ENCODE measurements at places on chromosomes 16 and 17. TPM values are rescaled to one million over a fixed set of nuclear protein-coding genes. Genes with fewer than 3 reads are reported as not detected.

The TSPAN10 gene
- total RNA-seq, result 0.35 TPM

DNA sequence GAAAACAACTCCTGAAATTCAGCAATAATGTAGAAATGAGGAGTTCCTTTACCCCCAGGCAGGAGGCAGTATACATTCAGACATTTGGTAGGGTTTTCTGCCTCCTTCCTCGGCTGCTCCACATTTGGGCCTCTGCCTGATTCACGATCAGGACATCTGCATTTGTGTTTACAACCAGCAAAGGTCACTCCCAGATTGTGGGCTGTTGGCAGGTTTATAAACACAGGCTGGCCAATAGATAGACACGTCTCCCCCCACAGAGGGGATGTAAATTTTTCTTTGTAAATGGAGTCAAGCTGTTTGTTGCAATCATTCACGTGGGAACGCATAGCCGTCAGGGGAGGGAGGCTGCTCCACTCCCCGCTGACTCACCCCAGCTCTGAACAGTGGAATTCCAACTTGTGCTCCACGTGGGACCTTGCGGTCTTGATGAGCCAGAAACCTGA, 252.1 kb upstream of the N4BP1 start:
- no peak for DNase-seq

- DNase-seq, result no peak
These were observed 82.7 kb downstream of the RPH3AL start for GRCh38 chr17:269616-270514.

DNA sequence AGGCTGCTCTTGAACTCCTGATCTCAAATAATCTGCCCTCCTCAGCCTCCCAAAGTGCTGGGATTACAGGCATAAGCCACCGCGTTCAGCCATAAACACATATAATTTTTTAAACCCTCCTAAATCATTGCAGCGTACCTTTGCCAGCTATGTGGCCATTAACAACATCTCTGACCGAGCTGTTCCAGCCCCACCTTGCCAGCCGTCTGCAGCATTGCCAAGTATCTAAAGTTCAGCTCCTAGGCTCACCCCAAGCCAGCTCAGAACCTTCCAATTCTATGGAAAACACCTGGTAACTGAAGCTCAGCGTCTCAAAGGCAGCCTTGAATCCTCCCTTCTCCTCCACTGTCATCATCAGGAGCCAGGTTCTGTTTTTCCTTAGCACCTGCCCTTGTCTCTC, 5.1 kb upstream of the MEIOB start:
- no peak for DNase-seq

DNA sequence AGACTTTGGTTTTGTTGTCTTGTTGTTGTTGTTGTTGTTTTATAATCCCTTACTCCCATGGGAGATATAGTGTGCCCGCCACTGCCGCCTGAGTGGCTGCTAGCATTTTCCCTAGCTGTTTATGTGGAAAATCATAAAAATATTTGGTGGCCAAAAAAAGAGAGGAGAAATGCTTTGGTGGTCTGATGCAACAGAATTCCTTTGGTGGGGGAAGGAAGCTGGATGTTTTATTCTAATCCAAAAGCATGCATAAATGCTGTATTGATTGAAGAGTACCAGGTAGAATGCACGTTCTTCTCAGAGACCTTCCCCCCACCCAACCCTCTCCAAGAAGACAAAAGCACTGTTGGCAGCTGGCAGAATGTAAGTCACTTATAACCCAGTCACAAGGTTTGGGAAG, 93.2 kb downstream of the C17orf67 start:
- DNase-seq, result no peak

GRCh38 chr17:56478836-56479447, 114.6 kb upstream of the NOG start:
- peak; percentile 37 for DNase-seq

DNA sequence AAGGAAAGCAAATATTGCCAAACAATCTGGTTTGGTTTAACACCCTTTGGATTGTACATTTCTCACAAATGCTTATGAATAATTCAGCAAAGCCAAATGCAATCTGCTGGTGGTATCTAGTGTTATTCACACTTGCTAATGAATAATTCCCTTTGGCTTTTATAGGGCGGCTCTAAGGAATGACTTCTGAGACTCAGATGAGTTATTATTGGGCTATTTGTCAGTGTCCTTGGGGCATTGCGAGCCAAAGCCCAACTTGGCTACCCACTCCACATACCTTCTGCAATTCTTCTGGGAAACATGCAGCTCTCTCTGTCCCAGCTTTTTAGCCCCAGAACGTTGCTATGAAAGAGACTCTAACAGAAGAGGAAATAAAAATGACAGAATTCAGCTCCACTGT, 41.1 kb downstream of the FTO start:
- no peak for DNase-seq

DNA sequence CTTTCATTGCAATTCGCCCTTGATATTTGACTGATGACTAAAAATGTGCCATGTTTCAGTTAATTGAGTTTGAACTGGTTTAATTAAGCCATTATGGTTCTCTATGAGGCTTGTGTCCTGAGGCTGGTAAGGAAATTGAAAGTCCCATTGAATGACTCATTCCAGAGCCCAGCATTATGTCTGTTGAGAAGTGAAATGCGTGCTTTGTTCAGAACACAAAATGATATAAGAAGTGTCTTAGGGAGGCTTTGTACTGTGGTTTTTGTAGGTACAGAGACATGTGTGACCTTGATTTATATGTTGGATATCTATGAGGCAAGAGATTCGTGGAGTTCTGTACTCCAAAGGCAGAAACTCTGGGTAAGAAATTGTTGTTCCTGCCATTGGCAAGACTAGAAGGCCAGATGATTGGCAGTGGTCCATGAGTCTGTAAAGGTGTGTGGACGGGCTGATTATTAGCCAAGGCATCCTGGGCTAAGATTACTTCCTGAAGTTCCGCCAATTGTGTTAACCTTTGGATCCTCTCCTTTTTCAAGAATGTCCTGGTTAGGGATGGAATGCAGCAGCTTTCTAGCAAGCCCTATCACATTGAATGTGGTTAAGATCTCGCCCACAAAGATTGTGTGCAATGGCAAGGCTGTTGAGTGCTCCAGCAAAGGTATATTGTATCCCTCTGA, 103.7 kb downstream of the NPIPB5 start:
- DNase-seq, result no peak

DNA sequence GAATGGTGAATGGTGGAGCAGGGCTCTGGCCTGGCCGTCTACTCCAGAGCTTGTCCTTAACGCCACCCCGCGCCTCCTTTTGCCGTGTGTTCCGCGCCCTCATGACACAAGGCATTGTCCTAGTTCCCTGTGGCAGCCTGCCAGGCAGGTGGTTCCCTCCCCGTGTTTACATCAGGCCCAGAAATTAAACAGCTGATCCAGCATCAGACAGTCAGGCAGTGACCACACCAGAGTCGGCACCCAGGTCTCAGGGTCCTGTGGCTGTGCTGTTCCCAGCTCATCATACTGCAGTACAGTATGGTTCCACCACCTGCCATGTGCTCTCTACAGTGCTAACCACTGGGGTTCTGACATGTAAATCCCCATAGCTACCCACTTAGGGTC, 119.7 kb downstream of the RAB11FIP4 start:
- no peak for DNase-seq

DNA sequence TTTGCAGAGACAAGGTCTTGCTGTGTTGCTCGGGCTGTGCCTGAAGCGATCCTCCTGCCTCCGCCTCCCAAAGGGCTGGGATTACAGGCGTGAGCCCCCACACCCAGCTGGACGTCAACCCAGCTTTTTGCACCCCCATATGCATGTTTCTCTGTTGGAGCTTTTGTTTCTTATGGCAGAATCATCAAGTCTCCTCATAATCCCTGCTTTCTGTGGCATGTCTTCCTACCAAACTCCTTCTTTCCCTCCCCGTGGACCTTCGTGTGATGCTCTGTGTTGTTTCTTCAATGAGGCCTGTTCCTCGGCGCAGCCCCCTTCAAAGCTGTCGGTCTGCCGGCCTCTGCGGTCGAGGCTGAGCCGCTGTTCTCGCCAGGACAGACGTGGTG, 71.6 kb downstream of the METRNL start:
- no peak for DNase-seq

- DNase-seq, result no peak
These were observed 14.8 kb downstream of the TUBD1 start for GRCh38 chr17:59877965-59878364.
